ENCODE measurements at places on chromosomes 4 and X. TPM values are rescaled to one million over a fixed set of nuclear protein-coding genes. Genes with fewer than 3 reads are reported as not detected.

DNA sequence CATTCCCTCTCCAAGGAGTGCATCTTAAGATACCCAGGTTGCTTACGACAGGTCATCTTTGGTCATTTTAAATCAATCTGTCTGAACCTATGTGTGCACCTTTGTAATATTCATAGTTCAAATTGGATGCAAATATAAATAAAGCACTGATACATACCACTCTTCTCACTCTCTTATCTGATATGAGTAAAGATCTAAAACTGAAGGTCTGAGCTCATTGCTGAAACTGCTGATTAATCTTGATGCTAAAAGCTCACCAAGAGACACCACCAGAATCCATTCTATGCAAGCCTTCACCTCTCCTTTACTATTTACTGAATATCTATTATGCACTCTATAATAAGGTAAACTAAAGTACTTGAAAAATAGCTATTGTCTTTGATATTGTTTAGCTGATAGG, 16.6 kb downstream of the HSD17B13 start:
- no peak for DNase-seq

Gene LRCH2
- 3.1 TPM for total RNA-seq

DNA sequence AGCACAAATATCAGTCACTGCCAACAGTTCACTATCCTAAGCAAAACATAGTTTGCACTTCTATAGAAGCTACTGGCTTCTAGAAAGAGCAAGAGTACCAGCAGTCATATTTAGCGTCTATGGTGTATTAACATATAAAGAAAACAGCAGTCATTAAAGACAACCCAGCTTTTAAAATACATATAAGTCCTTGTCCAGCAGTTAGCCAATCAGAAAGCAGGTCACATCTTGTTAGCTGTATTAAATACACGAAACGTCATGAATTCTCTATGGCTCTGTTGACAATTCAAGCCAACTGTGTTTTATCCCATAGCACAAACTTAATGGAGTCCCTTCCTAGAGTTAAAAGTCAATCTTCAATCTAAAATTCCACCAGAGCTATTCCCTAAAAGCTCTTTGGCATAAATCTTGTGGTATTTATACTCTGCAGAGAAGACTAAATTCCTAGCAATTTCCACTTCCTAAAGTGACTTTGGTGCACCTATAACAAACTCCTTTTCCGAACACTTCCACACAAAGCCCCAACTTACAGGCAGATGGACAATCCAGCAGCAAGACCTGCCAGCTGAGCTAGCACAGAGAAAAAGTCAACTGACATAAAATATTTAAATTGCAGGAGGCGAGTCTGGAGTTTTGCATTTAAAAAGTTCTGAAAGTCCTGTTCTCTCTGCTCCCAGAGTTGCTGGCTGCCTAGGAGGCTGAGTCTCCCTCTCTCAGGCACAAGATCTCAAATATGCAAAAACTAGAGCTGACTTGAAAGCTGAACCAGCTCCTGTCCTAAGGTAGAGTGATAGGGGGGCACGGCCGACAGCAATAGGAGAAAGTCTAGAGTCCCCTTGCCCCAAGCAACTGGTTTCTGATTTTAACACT, 1.3 kb downstream of the LDB2 start:
- DNase-seq = no peak

DNA sequence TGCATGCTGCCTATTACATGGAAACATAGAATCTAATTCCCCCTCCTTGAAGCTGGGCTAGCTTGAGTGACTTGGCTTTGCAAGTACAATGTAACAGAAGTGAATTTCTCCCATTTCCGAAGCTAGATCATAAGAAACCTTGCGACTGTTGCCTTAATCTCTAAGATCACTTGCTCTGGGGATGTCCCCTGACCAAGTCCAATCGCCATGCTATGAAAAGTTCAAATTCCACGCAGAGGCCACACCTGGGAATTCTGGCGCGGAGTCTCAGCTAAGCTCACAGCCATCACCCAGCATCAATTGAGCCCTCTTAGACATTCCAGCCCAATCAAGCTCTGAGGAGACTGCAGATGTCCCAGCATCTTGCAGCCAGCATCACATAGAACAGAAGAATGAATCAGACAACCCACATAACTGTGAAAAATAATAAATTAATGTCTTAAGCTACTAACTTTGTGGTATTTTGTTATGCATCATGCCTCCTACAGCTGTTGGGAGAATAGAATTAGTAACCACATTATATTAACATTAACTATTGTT, 27.0 kb downstream of the GPM6A start:
- DNase-seq = no peak

Gene AP1AR
- 25.9 TPM for total RNA-seq

DNA sequence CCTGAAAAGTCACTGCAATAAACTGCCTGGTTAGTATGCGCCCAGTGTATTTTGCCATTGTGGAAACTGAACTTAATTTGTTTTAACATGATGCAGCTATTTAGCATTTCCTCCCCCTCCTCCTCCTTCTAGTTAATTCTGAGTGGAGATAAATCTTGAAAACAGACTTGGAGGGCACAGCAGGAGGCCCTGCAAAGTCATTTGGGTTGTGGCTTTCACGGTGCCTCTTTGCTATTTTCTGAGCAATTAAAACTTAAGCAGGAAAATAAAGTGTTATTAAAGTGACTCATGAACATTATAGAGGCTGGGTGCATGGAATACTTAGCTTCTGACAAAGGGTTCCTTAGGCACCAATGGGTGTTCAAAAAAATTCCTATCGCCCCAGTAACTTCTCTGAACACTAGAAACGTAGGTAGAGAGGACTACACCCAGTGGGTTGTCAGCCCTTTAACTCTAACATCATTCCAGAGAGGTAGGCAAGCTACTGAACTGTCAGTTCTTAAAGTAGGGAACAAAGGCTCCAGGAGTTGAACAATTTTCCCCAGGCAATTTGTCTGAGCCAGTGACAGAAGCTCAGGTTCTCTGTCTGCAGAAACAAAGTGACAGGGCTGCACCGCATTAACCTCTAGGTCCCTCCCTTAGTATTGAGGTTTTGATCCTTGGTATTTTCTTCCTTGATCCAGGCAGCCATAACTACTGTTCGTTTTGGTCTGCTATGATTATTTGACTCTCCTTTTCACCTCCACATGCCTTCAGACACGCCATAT, 158.3 kb upstream of the KIT start:
- no peak for DNase-seq

Gene GABRB1
- total RNA-seq = not detected

DNA sequence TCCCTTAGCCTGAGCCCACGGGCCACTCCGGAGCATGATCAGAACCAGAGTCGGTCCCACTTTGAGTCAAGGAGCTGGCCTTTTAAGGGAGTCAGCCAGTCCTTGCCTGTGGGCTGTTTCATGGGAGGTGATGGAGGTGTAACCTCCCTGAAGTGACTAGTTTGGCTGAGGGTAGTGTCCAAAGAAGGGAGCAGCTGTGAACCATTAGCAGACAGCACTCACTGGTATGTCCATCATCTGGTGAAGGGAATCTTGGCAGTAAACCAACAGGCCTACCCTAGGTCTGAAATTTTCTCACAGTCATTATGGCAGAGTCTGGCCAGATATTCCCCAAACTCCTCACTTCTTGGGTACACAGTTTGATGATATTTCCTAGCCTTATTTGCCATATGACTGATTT, 12.3 kb upstream of the REPS2 start:
- no peak for DNase-seq

Gene FRMPD4
- total RNA-seq = not detected

Gene H2BW1
- not detected for total RNA-seq

DNA sequence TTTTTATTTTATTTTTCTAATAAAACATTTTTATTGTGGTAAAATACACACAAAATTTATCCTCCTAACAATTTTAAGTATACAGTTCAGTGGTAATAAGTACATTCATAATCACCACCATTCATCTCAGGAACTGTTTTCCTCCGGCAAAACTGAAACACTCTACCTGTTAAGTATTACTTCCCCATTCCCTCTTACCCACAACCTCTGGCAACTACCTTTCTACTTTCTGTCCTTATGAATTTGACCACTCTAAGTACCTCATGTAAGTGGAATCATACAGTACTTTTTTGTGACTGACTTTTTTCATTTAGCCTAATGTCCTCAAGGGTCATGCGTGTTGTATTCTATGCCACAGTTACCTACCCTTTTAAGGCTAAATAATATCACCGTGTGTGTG, 21.1 kb upstream of the HSFX4 start:
- DNase-seq = no peak
